ENCODE measurements at places on chromosomes 3 and 15.

DNA sequence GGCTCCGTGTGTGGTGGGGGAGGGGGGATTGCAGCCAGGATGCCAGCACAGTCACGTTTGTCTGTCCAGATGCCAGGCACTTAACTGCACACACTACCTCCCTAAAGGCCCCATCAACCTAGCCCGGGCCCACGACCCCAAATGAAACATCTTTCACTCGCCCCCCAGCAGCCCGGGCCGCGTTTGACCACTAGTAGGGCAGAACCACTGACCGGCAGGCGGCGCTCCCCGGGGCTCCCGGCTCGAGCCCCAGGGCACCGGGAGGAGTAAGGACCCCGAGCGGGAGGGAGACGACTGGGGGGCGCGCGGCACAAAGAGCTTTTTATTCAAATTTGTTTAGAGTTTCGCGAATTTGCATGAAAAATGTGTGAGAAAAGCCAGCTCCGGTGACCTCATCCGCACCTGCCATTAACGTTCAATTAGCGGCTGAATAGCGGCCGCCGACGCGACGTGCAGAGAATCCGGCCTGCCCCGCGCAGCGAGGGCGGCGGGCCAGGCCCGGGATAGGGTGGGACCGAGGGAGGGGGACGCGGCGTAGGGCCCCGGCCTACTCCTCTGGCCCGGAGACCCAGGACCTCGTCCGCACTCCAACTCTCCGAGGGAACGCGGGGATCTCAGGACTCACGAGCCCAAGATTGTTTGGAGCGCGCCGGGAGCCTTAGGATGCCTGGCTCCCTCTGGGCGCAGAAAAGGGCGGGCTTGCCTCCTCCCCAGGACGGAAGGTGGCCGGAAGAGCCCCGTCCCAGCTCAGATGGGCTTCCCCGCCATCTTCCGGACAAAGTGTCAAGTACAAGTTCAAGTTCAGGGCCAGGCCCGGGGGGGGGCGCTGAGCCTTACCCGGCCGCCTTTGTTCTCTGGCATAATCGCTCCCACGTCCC, 64.9 kb upstream of the POLG start:
- no peak for DNase-seq

DNA sequence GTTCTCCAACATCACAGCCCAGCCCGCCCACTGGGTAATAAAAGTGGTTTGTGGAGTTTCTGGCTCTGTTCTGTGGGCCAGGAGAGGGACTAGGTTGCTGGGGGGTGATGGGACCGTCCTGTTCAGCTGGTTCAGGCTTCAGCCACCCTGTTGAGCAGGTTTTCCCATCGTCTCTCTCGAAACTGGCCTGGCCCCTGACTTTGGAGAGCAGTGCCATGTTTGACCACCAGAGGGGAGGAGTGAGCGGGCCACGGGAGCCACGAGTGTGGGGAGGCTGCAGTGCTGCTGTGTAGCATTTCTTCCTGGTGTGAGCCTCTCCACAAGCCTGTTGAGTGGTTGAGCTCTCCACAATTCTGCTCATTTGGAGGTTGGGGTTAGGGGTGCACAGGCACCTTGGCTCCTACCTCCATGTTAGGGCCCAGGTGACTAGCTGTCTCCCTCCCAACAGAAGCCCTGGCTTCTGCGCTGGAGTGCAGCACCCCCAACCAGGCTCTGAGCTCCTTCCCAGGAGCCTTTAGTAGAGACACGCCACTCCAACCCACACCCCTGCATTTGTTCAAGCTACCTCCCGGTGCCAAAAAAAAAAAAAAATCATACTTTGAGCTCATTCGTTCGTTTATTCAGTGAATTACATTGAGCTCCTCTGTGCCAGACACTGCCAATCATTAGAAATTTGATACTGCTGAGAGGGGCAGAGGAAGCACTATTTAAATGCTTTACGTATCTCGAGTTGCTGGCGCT, 13.9 kb downstream of the SPINT1 start:
- DNase-seq = peak; percentile 63

DNA sequence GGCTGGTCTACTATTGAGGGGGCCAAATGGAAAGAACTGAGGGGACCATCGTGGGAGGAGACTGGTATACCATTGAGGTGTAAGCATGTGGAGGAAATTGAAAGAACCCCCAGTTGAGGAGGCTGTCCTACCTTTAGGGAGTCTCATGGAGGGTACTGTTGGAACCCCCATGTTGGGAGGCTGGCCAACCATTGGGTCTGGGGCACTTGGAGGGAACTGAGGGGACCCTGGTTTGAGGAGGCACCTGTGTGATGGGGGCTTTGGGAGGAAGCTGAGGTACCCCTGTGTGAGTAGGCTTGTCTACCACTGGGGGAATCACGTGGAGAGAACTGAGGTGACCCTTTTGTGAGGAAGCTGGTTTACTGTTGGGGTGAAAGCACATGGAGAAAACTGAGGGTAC, 157.5 kb downstream of the FBLN2 start:
- no peak for DNase-seq

DNA sequence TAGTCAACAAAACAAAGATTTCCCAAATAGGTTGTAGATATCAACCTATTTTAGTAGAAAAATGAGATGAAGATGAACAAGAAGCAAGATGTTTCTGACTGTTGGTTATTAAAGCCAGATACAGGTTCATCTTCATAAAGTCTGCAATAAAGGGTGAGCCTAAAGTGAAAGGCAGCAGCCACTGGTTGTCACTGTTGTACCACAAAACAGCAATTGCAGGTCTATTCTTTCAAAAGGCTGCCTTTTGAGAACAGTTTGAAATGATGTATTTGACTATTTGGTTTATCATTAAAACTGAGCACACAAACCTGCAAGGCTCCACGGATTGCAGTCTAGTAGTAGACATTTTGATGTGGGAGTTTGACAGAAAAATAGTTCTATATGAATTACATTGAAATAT, 543.4 kb downstream of the GBE1 start:
- DNase-seq = no peak

DNA sequence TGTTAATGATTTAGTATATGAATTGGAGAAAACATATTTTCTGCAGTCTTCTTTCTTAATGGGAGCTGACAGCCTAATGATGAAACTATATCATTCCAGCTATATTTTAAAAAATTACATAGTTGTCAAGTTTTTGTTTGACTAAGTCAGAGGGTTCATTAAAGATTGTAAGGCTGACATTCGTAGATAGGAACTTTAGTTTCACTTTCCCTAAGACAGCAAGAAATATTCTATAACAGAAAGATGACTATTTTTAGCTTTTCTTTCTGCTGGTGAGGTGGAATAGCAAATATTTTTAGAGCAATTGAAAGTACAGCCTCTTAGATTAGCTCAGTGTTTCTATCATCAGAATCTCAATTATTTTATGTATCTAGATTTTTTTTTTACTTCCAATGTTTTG, 60.2 kb downstream of the PIAS1 start:
- no peak for DNase-seq

- no peak for DNase-seq
These were observed 402.1 kb downstream of the CADM2 start for GRCh38 chr3:85360742-85361387.

DNA sequence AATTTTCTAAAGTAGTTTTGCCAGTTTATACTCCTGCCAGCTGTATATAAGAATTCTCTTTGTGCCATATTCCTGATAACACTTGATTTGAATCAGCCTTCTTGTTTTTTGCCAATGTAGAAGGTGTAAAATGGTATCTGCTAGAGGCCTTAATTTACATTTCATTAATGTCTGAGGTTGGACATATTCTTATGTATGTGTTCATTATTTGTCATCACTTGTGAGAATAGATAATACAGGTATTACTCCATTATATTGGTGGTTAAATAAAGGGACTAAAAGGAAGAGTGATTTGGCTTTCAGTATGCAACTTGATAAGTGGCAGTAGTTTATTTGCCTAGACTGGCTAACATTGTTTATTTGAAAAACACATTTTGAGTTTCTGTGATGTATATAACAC, 25.8 kb downstream of the PAK2 start:
- DNase-seq = no peak

DNA sequence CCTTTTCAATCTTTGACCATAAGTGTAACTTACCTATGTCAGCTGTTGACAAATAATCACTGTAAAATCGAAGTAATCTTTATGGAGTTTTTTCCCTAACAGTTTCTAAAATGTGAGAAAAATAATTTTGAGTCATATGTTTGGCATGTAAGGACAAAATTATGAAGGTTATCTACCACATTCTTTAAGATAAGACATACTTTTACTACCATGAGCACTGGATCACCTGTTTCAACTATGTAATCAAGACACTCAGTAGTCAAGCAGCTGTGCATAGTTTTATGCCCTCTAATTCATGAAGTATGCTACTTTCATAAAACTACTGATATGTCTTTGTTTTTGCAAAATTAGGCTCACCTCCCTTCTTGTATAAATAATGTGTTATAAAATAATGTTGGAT, 12.1 kb downstream of the FGF7 start:
- DNase-seq = no peak

DNA sequence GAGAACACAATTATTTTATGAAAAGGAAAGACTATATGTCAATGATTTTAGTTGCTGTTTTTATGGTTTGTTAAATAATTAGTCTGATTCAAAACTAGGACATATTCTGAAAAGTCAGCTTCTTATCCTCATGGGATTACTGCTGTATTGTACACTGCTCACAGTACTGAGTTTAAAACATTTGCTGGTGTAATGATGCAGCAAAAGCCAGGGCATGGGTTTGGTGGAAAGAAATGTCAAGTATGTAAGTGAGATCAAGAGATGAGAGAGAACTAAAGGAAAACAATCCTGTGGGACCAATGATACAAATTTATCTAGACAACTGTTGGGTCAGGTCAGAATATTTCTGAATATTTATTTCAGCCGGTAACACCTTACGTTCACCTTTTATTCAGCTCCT, 210.1 kb upstream of the ARHGEF26 start:
- DNase-seq = no peak

- DNase-seq = no peak
These were observed 689.9 kb upstream of the SEMA6D start for GRCh38 chr15:47027322-47027946.

- DNase-seq = no peak
These were observed 99.8 kb downstream of the TMEM108 start for GRCh38 chr3:133138017-133138416.

DNA sequence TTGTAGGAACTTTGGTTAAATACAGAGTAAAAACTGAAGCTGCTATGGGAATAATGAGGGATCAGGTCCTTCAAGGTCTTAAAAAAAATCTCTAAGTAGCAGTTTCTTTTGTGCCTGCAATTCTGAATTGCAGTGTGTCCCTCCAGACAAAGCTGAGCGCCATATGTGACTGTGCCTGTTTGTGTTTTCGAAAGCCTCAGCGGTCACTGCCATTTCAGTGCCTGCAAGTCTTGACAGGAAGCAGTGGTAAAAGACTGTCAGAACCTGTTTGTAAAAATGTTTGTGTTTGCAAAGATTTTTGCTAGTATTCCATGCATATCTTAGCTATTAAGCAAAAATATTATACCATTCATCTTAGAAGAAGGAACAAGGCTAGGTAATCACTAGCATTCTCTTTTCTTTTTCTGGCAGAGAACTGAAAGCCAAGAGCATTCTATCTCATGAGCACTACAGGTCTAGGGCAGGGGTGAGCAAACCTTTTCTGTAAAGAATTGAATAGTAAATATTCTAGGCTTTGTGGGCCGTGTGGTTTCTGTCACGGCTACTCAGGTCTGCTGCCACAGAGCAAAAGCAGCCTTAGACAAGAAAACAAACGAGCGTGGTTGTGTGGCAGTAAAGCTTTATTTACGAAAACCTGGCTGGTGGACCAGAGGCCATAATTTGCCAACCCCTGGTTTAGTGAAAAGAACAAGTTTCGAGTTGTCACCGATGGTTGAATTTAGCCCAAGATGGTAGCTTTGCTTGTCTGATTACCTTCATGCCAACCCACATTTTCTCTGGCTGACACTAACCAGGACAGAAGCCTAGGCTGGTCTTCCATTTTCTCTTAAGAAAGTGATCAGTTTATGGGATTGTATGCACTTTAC, 134.4 kb downstream of the CACNA1D start:
- DNase-seq = no peak

DNA sequence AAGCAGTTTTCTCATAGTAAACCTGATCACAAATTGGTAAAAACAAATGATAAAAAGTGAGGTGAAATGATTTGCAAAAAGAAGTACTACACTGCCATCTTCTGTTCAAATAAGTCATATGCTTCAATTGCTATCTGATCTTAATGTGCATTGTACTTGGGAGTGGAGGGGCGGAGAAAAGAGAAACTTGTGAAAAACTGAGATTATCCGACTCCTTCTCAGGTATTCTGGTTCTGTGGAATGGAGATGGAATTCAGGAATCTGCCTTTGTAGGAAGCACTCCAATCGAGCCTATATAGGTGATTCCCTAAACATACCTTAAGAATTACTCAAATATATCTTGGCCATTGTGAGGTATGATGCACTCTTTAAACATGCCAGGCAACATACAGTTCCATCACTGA, 180.6 kb downstream of the CHL1 start:
- DNase-seq = no peak

DNA sequence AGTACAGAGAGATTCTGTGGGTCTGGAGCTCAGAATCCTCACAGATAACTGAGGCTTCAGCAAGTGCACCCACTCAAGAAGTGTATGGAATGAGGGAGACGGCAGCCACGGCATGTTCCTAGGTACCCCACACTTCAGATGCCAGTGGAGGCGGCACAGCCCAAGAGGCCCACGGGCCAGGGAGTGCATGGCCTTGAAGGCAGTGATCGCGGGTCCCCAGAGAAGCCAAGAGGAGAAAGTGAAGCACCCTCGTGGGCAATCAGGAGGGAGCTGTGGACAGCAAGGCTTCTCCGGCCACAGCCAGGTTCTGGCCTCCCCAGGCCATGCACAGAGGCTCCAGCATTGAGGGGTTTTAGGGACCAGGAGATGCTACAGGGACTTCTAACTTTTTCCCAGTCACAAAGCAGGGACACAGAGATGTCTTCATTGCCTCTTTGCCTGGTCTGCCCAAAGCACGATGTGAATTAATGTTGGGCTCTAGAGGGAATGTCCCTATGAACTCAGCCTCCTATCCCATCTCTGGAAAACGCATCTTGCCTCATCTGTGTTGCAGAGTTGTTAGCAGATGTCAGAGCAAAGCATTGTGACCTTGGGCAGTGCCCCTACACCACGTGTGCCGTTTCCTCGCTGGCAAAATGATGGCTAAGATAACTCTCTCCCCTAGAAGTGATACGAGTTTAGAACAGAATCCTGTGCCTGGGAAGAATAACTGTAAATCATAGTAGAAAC, 2.6 kb upstream of the MAP6D1 start:
- no peak for DNase-seq

- DNase-seq = no peak
These were observed 19.2 kb downstream of the P3H2 start for GRCh38 chr3:190101320-190102011.

DNA sequence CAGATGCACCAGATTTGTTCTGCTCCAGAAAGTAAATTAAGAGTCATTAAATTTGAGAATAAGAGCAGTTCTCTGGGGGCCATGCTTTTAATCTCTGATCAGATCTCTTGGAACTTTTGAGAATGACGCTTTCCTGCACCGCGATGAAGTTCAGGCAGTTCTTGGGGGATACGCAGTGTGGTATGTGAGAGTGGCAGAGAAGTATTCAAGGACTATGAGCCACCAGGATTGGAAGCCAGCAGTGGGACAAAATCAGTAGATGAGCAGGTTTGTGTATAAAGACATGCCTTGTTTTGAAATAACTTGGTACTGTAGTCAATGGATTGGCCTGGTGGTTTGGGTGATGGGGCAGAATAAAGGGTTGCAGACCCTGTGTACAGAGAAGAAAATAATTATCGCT, 483.6 kb downstream of the ERC2 start:
- no peak for DNase-seq

GRCh38 chr3:196633555-196634151, 5.8 kb upstream of the NRROS start:
- DNase-seq = no peak
